HuH-7 (cell line): ENCODE measurements at places on chromosomes 7 and 10.

GRCh38 chr7:8165150-8165549 is 96.8 kb downstream of the ICA1 start:
- DNase-seq = no peak

- no peak for DNase-seq
Measured at GRCh38 chr7:50389961-50390360, 60.2 kb downstream of the FIGNL1 start.

DNA sequence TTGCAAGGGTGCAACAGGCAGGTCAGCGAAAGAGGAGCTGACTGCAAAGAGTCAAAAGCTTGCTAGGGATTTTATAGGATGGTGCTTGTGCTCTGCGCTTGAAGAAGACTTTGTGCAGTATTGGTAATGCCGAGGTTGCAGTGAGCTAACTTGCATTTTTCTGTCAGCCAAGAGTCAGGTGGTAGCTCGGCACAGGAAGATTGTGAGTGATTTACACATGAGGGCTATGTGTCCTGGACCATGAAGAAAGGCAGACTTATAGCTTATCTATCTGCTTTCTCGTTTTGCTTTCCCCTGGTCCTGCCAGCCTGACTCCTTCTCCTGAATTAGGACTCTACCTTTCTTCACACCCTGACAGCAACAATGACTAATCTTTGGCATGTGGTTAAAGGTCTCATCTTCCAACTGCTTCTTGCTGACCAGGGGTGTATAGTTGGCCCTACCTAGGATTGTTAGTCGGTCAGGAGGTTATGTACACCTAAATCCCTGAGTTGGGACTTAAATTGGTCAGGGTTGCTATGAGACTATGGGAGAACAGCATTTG is 4.1 kb upstream of the SYPL1 start:
- DNase-seq = no peak

DNA sequence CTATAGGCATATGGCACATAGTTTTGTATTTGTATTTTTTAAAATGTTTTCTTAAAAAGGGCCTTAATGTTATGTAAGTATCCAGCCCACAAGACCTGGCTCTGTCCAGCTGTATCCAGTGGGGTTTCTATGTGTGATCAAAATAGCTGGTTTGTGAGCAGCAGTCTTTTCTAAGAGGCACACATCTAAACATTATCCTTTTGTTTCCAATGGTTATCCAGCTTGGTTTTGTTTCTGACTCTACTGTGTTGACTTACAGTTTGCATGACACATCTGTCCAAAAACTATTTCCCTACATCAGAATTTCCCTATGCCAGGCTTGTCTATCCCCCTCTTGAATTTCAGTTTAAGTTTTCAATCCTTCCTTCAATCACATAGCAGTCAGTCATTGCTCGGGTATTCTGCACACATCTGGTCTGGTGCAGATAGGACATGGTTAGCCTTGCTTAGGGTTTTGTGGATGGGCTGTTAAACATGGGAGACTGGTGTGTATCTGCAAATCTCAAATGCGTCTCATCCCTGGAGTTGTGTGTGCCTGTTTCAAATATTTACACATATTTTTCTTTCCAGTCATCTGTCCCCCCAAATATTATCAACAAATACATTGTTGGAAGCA is 104.2 kb downstream of the SAMD9 start:
- DNase-seq = no peak

DNA sequence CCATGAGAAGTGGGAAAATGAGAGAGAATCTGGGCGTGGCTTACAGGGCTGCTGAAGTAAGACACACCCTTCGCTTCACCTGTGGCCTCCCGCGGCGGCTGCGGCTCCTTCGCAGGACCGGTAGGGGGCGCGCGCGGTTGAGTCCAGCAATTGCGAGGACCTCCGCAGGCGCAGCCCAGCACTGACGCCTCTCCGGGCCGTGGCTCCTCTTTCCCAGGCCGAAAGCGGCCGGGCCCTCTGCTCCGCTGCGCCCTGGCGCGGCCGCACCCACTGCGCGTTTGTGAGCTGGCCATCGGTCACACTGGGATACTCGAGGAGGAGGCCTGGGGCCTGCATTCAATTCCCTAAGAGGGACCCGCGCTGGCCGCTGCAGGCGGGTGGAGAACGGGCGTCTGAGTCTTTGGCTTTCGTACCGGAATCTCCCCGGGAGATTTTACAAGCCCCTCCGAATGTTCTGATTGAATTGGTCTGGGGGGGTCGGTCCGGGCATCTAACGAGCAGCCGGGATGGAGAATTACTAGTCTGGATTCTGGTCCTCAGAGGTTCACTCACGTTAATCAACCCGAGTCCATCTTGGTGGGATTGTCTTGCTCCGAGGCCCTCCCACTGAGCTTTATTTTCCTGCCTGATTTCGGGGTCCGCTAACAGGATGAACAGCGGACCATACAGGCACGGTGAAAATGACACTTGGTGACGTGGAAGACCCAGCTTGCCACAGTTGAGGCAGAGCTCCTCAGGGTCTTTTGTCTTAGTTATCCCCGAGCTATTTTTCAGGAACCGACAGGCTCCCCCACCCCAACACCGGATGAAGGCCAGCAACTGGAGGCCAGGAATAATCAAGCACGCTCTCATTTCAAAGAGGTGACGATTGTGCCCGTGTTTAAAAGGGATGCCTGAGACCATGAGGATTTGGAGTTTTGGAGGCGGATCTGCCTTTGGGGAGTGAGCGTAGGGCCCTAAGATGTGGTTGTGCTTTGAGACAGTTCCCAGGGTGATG is at the start of gene LRRD1:
Gene LRRD1, minus strand, starts transcription at position 215 of the 997 bp plus-strand sequence. CDS start 13,940 bp downstream, outside the sequence.
- peak; percentile 83 for DNase-seq

GRCh38 chr7:87345962-87346371 is 503 bp downstream of the CROT start:
- DNase-seq = no peak

DNA sequence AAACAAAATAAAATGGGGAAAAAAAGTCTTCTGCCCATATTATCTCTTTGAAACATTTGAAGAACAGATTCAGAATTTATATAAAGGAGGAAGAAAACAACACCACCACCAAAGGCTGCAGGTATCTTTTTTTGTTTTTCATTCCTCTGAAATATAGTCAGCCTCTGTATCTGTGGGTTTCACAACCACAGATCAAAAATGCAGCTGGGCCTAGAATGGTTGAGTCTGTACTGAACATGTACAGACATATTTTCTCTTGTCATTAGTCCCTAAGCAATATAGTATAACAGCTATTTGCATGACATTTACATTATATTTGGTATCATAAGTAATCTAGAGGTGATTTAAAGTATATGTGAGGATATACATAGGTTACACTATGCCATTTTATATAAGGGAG is 559.7 kb upstream of the LRRN3 start:
- no peak for DNase-seq

DNA sequence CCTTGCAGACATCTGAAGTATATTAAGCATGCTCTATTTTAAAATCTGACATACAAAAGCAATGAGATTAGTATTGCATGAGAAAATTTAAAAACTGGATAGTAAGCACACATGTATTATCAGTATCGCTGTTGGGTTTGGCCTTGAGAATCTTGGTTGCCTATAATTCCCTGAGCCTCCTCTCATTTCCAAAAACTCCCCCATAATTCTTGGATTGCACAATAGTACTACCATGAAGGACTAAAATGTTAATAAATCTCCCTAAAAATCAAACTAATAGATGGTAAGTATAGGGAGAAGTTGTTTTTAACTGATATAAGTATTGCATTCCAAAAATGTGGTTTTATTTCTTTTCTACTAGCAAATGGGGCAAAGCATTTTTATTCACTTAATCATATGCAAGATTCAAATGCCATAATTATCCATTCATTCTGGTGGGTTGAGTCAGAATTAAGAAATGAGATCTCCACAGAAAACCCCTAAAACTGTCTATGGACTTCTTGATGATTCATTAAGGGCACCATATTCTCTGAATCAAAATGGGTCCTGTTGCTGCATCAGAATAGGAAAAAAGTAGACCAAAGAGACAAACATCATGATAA is 10.3 kb upstream of the VIM start:
- DNase-seq = no peak

- DNase-seq = no peak
Measured at GRCh38 chr10:3236644-3237404, 64.2 kb upstream of the PITRM1 start.

GRCh38 chr7:30303312-30304039 is 19.1 kb downstream of the ZNRF2 start:
- no peak for DNase-seq

GRCh38 chr10:37854626-37855025 is 2.8 kb downstream of the ZNF248 start:
- no peak for DNase-seq
